Sigmoid colon (tissue), 7 donors: ENCODE measurements at places on chromosomes 6 and 20.

- no peak for DNase-seq
These were observed 646.6 kb upstream of the HS3ST5 start for GRCh38 chr6:114989279-114989964.

- peak; percentile 88 for DNase-seq
These were observed 4.9 kb downstream of the VEGFA start for GRCh38 chr6:43774776-43775534.

GRCh38 chr6:36252005-36252404 lies 17.9 kb upstream of the PNPLA1 start:
- DNase-seq, result no peak

DNA sequence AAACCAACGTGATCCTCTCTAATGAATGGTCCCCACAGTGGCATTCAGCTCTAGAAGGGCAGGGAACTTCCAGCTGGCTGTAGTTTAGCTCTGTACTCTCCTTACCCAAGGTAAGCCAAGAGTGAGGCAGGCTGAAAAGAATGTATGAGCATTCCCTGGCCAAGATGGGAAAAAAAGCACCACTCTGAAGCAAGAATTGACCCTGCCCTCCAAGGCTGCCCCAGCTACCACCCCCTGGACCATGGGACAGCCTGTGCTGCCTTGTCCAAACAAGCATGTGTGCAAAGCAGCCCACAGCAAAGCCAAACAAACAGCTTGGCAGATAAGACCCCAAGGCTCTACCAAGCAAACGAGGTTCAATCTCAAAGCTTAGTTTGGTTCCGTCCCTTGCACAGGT lies 73.9 kb downstream of the GFOD1 start:
- DNase-seq, result no peak

DNA sequence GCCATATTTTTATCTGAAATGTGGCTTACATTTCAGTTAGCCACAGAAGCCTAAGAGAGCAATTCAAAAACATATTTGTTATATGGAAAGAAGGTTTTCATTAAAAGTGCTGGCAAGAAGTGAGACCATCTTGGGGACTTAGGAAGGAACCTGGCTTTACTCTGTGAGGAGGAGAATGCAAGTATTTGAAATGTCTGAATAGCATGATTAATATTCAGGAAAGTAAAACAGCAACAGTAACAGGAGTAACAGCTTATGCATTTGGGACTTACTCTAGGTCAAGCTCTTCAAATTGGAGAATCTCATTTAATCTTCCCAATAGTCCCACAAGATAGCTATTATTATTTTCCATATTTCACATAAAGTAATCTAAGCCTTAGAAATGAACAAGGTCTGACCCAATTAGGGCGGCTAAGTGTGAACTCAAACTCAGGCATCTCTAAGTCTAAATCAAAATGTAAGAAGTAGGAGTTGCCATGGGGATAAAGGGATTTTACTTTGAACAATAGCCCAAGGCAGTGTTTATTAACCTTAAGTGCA lies 816.5 kb downstream of the BCKDHB start:
- DNase-seq, result no peak

DNA sequence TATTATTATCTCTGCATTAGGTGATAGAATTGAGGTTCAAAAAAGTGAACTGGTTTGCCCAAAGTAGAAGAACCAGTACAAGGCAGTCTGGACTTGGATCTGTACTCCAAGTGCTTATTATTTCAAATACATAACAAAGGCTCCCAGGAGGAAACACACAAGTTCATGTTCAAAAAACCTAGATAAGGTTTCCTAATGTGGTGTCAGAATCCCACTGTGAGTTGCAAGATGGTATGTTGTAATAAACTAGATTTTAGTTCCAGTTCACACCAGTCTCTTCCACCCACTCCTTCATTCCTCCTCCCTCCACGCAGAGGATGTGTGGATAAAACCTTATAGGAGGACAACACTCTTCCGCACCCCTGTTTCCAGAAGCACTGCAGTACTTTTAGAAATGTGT lies 42.8 kb downstream of the KIAA0319 start:
- no peak for DNase-seq

DNA sequence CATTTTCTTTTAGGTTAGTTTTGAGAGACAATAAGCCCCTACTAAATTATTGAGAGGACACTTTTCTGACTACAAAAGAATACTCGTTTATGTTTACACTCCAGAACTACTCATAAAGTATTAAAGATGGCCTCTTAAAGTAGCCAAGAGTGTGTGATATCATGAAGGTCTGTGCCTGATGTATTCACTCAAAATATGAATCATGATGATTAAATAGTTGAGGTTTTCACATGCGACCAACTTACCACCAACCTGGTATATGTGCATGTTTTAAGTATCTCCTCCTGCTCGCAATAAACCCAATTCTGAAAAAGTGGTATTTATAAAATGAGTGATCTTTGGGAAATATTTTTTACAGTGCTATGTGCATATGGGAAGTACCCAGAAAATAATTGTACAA lies 43.9 kb downstream of the IL20RA start:
- DNase-seq, result no peak

GRCh38 chr6:44567406-44567805 lies 179.9 kb downstream of the CDC5L start:
- no peak for DNase-seq

DNA sequence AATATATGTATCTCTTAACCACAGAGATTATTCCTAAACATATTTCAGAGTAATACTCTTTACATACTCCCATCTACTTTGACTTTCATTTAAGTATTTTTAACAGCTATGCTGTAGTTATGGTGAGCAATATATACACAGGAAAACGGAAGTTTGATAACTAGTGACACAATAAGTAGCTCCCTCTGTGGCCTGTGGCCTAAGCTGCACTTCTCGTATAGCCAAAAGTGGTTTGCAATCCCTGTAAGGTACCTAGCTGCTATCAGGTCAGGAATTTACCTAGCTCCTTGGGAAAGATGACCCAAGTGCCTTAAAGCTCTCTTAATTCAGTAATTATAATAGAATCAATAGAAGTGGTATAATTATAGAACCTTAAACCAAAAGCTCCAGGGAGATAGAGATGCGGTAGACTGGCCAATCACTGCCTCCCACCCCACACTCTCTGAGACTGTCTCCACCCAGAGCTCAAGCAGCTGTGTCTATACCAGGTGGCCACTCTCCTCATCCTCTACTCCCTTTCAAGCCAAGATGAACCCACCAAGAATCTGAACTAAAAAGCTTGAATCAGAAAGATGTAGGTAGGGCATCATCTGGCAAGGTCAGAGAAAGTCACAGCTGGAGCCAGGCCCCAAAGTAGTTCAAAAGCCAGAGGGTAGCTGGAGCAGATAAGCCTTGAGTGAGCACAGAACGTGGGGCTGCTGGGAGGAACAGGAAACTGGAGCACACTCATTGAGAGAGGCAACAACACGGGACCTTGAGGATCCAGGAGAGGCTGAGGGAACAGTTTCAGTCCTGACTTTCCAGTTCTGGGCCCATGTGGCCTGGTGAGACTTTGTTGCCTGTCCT lies 84.9 kb upstream of the ASF1A start:
- no peak for DNase-seq

DNA sequence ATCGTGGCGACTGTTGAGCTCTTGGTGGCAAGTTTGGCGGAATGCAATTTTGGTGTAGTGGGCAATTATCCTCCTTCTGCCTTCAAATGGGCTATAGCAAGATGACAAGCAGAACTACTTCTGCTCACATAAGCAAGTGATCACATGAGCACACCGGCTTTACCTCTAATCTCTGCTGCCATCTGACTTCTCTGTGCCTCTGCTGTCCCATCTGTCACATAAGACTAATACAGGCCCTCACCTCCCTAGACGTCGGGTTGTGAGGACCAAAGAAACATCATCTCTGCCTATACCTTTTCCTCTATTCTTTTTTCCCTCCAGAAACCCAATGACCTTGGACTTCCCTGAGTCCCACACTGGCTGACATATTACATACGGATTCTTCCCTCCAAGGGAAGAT lies 13.3 kb upstream of the WTAP start:
- no peak for DNase-seq
